ENCODE measurements at places on chromosomes 2 and 18.

DNA sequence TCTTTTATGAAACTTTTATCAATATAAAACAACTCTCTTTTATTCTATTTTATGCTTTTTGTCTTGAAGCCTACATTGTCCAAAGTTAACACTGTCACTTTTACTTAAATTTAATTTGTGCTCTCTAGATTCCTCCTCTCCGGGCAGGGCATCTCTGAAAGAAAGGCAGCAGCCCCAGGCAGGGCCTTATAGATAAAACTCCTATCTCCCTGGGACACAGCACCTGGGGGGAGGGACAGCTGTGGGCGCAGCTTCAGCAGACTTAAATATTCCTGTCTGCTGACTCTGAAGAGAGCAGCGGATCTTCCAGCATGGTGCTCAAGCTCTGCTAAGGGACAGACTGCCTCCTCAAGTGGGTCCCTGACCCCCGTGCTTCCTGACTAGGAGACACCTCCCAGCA lies 447.7 kb upstream of the FANCL start:
- H3K36me3 ChIP-seq = no peaks in the 10 kb centered on the region
- H3K27me3 ChIP-seq = no peaks in the 10 kb centered on the region
- DNase-seq = no peak
- no peaks in the 10 kb centered on the region for H3K4me1 ChIP-seq
- H3K4me3 ChIP-seq = no peak overlapping the region

- peak overlapping the region; percentile 45 for H3K27ac ChIP-seq
- H3K4me1 ChIP-seq = peaks cover 79% of the 10 kb centered on the region
- peaks cover 37% of the 10 kb centered on the region for H3K36me3 ChIP-seq
- no peak for DNase-seq
These were observed 93.6 kb downstream of the MTCL1 start for GRCh38 chr18:8799001-8799400.

GRCh38 chr18:74918276-74918790 lies 290.6 kb downstream of the PTGR3 start:
- no peak overlapping the region for H3K4me3 ChIP-seq
- H3K4me1 ChIP-seq = peaks cover 53% of the 10 kb centered on the region
- H3K36me3 ChIP-seq = no peaks in the 10 kb centered on the region
- no peaks in the 10 kb centered on the region for H3K27me3 ChIP-seq

DNA sequence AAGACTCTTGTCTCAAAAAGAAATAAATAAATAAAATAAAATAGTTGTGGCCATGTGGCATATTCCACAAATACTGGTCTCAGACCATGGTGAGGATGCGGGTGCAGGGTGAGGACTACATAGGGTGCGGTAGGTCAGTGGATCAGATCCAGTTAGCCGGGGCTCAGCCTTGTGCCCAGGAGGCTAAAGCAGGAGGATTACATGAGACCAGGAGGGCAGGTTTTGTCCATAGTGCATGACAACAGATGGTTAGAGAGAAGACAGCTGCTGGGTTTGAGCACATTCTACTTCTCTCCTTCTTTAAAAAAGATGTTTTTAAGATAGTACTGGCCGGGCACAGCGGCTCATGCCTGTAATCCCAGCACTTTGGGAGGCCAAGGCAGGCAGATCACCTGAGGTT lies 12.8 kb upstream of the PSD4 start:
- H3K4me3 ChIP-seq = no peak overlapping the region
- peaks cover 22% of the 10 kb centered on the region for H3K4me1 ChIP-seq
- no peak for DNase-seq
- H3K27me3 ChIP-seq = peaks cover 23% of the 10 kb centered on the region
- no peaks in the 10 kb centered on the region for H3K36me3 ChIP-seq

GRCh38 chr2:208069186-208069585 lies 43.9 kb upstream of the PLEKHM3 start:
- DNase-seq = no peak

- no peak for DNase-seq
- peaks cover 16% of the 10 kb centered on the region for H3K4me1 ChIP-seq
- H3K4me3 ChIP-seq = no peak overlapping the region
- H3K27me3 ChIP-seq = no peaks in the 10 kb centered on the region
- H3K27ac ChIP-seq = no peak overlapping the region
- no peaks in the 10 kb centered on the region for H3K36me3 ChIP-seq
These were observed 194.4 kb downstream of the TMX3 start for GRCh38 chr18:68520406-68521075.

DNA sequence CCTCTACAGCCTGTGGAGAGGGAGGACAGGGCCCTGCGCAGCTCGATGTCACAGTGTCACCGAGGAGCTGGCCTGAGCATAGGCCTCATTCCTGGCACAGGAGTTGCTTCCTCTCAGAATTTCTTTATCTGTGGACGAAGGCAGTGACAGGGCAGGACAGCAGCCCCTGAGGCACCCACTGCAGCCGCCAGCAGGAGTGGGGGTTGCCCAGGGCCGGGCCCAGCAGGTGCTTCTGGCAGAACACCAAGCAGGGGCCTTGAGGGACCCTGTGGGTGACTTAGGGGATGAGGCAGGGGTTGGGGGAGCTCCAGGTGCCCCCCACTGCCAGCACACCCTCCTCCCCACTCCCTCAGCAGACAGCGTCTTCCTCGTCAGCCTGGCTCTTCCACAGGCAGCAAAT lies 290.0 kb downstream of the PHLPP1 start:
- no peak overlapping the region for H3K4me3 ChIP-seq
- no peaks in the 10 kb centered on the region for H3K27me3 ChIP-seq
- no peak overlapping the region for H3K27ac ChIP-seq
- peaks cover 9% of the 10 kb centered on the region for H3K4me1 ChIP-seq
- H3K36me3 ChIP-seq = no peaks in the 10 kb centered on the region
- no peak for DNase-seq

- no peak overlapping the region for H3K27ac ChIP-seq
- DNase-seq = peak; percentile 80
- H3K27me3 ChIP-seq = no peaks in the 10 kb centered on the region
- H3K4me1 ChIP-seq = peaks cover 13% of the 10 kb centered on the region
- H3K36me3 ChIP-seq = no peaks in the 10 kb centered on the region
These were observed 4.8 kb upstream of the PDIA6 start for GRCh38 chr2:10817413-10817812.

- peaks cover 64% of the 10 kb centered on the region for H3K36me3 ChIP-seq
- no peak for DNase-seq
- H3K4me3 ChIP-seq = no peak overlapping the region
- no peaks in the 10 kb centered on the region for H3K27me3 ChIP-seq
- no peaks in the 10 kb centered on the region for H3K4me1 ChIP-seq
These were observed 26.1 kb downstream of the DGUOK start for GRCh38 chr2:73952499-73953446.

DNA sequence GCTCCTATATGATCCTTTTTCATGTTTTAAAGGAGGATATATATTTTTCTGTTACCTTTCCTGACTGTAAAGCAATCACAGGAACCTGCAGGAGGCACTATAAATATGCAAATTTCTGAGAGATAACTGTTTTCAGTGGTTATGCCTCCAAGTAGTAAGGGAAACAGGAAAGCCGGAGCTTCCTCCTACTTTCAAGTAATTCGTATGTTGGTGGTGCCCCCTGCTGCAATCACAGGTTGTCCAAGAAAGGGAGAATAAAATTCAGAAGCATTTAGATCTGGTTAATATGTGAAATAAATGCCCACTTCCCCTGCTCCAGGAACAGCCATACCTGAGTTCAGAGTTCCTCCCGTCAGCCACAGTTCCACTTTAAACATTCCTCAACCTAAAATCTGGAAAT lies 12.0 kb upstream of the BCL11A start:
- no peaks in the 10 kb centered on the region for H3K36me3 ChIP-seq
- no peak overlapping the region for H3K4me3 ChIP-seq
- H3K27ac ChIP-seq = no peak overlapping the region
- peaks cover 9% of the 10 kb centered on the region for H3K27me3 ChIP-seq
- peak; percentile 30 for DNase-seq
- H3K4me1 ChIP-seq = peaks cover 23% of the 10 kb centered on the region

DNA sequence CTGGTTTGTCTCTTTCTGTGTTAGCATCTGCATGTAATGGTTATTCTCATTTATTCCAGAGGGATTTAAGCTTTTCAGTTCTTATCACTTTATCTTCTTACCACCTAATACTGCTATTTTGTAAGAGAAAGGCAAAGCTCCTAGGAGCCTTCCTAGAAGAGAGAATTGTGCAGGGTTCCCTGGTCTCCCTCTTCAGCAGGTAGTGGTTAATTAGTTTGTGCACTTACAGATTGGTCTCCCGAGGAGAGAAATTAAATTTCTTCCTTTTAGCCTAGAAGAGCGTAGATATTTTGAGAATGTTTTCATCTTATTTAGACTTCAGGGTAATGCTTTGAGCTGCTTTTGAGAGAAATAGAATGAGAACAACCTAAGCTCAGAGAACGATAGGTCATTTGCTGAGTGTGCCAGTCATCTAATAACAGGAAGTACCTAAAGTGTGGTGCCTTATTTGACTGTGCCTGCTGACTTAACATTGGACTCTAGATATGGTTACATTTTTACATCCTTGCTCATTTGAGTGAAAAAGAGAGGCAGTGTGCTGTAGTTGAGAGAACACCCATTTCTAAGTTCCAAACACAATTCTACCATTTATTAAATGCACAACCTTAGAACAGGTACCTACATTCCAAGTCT lies 651.4 kb downstream of the STK39 start:
- H3K4me1 ChIP-seq = no peaks in the 10 kb centered on the region
- no peak overlapping the region for H3K4me3 ChIP-seq
- H3K27me3 ChIP-seq = no peaks in the 10 kb centered on the region
- H3K36me3 ChIP-seq = peaks cover 9% of the 10 kb centered on the region
- DNase-seq = no peak
- no peak overlapping the region for H3K27ac ChIP-seq

DNA sequence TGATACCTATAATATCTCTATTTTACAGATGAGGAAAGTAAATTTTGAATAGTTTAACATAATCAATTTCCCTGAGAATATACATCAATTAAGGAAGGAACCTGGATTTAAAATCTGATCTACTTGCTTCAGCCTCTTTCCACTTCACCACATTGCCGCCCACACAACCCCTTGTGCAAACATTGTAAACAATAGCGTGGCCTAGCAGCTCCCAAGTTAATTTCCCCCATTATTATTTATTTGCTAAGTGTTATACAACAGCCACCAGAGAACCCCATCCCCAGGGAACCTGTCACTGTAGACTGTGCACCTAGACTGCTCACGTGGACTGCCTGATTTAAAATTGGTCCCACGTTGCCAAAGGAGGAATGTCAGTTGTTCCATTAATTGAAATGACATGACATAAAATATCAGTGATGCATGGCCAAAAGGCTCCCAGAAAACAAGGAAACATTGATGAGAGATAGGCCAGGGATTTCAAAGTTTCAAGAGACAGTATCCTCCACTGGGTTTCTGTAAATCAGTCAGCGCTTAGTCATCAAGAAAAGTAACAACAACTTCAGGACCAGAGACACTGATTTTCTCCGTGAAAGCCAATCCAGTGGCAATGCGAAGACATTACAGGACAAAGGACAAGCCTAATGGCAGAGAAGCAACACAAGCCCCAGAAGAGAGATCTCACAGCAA lies 41.3 kb downstream of the SCG2 start:
- no peak for DNase-seq
- peaks cover 8% of the 10 kb centered on the region for H3K4me1 ChIP-seq
- no peaks in the 10 kb centered on the region for H3K27me3 ChIP-seq
- H3K36me3 ChIP-seq = no peaks in the 10 kb centered on the region
- no peak overlapping the region for H3K27ac ChIP-seq
- H3K4me3 ChIP-seq = no peak overlapping the region

DNA sequence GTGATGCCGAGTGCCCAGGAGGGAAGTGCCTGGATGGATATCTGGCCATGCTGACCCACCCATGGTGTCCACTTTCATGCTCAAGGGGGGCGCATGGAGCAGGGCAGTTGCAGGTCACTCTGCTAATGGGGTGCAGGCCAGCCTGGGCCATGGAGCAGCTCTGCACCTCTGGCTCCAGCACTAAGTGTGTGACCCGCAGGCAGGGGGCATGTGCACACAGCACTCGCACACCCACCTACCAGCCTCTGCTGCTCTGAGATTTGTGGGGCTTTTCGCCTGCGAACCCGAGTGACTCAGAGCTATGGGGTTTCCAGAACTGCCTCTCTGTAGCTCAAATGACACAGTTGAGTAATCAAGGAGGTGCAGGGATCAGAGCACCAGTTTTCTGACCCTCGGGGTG lies 66.2 kb downstream of the CYP26B1 start:
- H3K4me1 ChIP-seq = peaks cover 4% of the 10 kb centered on the region
- no peaks in the 10 kb centered on the region for H3K27me3 ChIP-seq
- H3K4me3 ChIP-seq = no peak overlapping the region
- peaks cover 3% of the 10 kb centered on the region for H3K36me3 ChIP-seq

- H3K27ac ChIP-seq = no peak overlapping the region
- DNase-seq = no peak
- no peaks in the 10 kb centered on the region for H3K4me1 ChIP-seq
- peaks cover 17% of the 10 kb centered on the region for H3K36me3 ChIP-seq
These were observed 449.8 kb upstream of the RGPD4 start for GRCh38 chr2:107376909-107377308.

DNA sequence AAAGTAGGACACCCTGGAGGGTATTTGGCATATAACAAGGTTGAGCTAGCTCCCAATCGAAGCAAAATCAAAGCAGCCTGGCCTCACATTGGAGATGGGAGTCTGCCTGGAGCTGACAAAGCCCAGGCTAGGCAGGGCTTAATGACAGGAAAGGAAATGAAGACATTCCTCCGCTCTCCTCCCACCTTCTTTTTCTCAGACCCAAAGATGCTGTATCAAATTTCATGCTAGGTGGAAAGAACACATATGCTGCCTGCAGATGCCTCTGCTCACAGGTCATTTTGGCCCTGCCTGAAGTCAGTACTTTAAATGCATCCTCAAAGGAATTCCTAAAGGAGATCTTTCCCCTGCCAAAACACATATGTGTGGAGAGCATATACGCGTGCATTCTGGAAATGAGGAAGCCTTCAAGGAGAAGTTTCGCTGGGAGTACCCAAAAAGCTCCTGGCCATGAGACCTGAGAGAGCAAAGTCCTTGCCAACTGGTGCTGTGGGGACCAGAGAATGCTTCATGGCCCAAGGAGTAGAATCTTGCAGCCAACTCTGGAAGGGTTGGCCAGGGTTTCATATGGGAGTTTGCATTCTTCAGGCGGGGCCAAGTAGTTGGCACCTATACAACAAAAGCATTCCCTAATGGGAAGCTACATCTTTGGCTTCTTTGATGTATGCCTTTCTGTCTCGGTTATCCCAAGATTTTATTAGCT lies 88.0 kb downstream of the AQP4 start:
- no peak overlapping the region for H3K4me3 ChIP-seq
- H3K27ac ChIP-seq = no peak overlapping the region
- H3K36me3 ChIP-seq = no peaks in the 10 kb centered on the region
- peaks cover 4% of the 10 kb centered on the region for H3K27me3 ChIP-seq
- DNase-seq = no peak

DNA sequence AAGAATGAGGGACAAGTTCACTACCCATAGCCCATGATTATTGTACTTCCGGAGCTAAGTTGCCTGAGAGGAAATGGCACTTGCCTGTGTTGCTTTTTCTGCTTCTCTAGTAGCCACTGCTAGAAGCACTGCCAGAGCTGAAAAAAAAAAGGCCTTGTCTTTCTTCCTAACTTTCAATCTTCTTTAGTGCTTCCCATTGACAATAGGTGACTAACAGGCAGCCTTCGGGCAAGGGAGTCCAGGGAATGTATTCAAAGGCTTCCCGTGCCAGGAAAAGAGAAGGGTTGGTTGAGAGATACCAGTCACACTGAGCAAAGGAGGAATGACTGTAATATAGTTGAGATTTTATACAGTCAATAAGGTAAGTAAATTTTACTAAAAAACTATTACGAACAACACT lies 242.0 kb downstream of the CALCRL start:
- no peaks in the 10 kb centered on the region for H3K27me3 ChIP-seq
- peaks cover 13% of the 10 kb centered on the region for H3K4me1 ChIP-seq
- H3K4me3 ChIP-seq = no peak overlapping the region
- peaks cover 13% of the 10 kb centered on the region for H3K36me3 ChIP-seq
- DNase-seq = no peak
- H3K27ac ChIP-seq = no peak overlapping the region

GRCh38 chr2:112566104-112566503 lies 18.3 kb upstream of the CHCHD5 start:
- H3K4me1 ChIP-seq = no peaks in the 10 kb centered on the region
- peaks cover 77% of the 10 kb centered on the region for H3K36me3 ChIP-seq
- no peak overlapping the region for H3K4me3 ChIP-seq
- no peak for DNase-seq

All from WTC11 (cell line).